ENCODE measurements at places on chromosomes 6 and 20. TPM values are rescaled to one million over a fixed set of nuclear protein-coding genes. Genes with fewer than 3 reads are reported as not detected.
A peak's percentile ranks its signal among the peaks of the same experiment; 100 is the strongest.

- no peak for DNase-seq
These were observed 64.6 kb upstream of the MCM9 start for GRCh38 chr6:118999494-119000040.

GRCh38 chr20:17679941-17680835 lies 1.9 kb downstream of the RRBP1 start:
- no peak for DNase-seq

DNA sequence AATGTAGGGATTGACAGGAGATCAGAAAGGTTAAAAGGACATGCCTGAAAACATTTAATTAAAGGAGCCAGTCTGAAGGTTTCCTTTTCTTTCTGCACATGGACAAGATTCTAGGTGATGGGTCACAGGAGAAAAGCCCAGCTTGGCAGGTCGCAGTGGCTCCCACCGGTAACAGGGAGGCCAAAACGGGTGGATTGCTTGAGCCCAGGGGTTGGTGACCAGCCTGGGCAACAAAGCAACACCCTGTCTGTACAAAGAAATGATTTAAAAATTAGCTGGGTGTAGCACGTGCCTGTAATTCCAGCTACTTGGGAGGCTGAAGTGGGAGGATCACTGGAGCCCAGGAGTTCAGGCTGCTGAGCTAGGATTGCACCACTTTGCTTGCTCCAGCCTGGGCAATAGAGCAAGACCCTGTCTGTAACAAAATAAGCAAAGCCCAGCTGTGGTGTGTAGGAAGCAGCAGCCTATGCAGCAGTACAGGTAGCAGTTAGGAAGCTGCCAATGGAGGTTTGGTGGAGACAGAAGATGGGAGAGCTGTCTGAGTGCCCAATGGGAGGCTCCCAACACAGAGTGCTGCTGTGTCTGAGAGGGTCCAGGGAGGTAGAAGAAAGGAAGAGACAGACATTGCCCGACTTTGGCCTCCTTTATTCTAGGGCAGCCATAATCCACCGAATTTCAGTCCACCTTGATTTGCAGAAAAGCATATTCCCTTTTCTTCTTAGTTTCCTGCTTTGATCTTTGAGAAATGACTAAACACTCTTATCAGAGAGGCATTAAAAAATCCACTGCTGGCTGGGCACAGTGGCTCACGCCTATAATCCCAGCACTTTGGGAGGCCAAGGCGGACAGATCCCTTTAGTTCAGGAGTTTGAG lies 7.1 kb upstream of the AP5S1 start:
- no peak for DNase-seq

GRCh38 chr6:141445928-141446628 lies 686.6 kb upstream of the GJE1 start:
- DNase-seq = no peak

DNA sequence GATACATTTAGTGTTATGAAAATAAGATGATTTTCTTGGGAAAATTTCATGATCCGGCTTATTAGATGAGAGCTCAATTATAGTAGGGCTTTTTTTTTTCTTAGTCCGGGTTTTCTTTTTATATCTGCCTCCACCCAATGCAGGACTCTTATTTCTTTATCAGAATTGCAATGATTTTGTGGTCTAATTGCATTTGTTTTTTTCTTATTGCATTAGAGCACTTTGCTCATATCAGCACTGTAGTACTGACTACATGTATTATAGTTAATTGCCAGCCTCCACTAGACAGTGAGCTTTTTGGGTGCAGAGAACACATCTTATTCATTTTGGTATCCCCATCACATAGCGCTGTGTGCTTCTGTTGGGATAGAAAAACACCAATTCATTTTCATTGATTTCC lies 50.0 kb downstream of the FBXO5 start:
- no peak for DNase-seq

DNA sequence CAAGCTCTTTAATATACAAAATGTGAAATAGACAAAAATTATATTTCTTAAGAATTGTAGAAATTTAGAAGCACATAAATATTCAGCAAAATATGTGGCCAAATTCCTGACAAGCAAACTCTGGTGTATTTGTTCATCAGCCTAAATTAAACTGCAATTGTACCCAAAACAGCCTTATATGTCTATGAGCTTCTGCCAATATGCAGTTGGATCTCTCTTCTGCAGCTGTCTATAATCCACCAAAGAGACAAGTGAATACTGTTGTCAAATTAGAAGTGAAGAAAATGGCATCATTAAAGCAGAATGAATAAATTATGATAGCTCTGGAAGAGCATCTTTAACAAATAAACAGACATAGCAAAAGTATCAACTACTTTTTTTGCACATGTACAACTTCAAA lies 755.7 kb downstream of the GRIK2 start:
- no peak for DNase-seq

DNA sequence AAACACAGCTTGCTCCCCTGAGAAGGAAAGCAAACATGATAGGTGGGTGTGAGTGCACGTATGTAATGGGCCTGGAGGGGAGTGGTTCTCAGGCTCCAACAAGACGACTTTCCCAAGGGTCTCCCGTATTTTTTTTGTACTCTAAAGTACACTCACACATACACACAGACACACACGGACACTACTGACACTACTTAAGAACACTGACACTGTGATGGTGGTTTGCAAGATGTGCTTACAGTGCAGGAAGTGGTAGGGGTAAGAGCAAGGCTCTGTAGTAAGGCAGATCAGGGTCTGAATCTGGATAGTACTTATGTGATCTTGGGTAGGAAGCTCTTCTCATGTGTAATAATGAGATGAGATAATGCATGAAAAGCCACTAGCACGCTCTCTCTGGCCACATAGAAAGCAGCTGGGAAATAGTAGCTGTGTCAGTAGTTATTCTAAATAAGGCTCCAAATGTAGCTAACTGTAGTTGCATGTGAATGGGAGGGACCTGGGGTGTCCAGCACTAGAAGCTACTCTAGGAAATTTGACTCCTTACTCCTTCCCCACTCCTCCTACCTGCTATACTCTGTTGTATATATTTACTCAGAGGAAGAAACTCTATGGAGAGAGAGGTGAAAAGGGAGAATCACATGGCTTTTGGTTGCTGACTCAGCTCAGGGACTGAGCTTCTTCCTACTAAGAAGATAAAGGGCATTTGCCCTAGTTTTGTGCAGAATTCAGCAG lies 8.4 kb upstream of the ZBTB24 start:
- DNase-seq = peak; percentile 29

DNA sequence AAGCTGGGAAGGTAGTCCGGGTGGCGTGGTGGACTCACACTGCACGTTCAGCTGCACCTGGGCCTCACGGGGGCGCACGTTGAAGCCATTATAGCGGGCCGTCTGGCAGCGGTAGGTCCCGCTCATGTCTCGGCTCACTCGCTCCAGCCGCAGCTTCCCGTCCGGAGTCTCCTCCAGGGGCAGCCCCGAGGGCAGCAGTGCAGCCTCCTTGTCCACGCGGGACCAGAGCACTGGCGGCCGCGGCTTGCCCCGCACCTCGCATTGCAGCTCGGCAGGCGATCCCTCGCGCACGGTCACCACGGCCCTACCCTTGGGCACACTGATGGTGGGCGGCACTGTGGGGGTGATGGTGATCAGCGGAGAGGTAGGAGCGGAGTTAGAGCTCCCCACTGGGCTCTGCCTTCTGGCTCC lies 47.6 kb downstream of the MDGA1 start:
- DNase-seq = no peak

GRCh38 chr20:11112832-11113231 lies 439.0 kb upstream of the JAG1 start:
- no peak for DNase-seq

DNA sequence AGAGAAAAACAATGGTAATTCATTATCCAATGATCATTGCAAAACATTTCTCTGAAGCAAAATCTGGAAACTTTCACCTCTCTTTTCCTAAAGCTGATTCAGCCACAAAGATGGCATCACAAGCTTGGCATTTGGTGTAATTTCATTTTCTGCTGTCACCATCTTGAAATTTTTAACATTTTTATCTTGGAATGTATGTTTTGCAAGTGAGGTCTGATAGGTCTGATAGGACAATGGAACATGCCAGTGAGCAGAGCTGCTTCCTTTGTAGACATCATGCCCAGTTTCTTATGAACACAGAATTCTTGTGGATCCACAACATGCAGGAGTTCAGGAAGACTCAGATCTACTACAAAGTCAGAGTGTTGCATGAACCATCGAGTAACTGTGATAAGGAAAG lies 969.6 kb downstream of the EYS start:
- no peak for DNase-seq

- DNase-seq = no peak
These were observed 683.6 kb downstream of the BCKDHB start for GRCh38 chr6:80789912-80790570.

GRCh38 chr6:35435074-35435837 lies 16.9 kb upstream of the FANCE start:
- no peak for DNase-seq

DNA sequence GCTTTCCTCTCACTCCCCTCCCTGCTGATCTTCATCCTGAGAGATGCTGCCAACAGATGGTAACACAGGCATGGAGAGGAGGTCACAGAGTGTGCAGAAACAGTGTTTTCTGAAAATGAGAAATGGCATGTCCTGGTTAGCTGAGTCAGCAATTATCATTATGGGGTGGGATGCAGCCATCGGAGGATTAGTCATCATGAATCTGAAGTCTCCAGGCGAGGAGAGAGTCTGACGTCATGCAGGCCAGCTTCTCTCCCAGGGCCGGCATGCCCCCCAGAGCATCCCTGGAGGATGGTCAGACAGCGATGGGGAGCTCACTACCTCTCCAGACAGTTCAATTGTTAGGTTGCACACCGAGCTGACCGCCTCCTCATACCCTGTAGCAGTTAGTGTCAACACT lies 4.7 kb upstream of the GTSF1L start:
- no peak for DNase-seq

DNA sequence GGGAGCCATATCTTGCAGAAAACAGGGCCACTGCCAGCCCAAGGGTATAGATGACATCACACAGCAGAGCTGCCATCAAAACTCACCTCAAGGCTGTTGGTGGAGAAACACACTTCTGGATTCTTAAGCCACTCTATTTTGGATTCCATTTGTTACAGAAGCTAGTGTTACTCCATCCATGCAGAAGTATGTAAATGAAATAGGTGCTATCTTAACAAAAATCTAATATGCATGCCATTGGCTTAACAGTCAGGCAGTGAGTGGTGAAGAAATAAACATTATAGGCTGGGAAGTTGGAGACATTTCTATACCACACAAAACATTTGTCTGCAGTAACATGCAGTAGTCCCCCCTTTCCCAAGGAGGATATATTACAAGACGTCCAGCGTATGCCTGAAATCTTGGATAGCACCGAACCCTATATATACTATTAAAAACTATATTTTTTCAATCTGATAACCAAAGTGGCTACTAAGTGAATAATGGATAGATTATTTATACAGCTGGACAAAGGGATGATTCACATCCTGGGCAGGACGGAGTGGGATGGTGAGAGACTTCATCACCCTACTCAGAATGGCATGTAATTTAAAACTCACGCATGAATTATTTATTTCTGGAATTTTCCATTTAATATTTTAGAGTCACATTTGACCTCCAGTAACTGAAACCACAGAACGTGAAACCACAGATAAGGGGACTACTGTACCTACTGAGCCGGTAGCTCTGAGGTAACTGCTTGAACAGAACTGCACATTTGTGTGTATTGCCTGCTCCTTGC lies 160.0 kb upstream of the PLN start:
- no peak for DNase-seq

GRCh38 chr6:13012296-13012695 lies 295.7 kb downstream of the PHACTR1 start:
- no peak for DNase-seq

DNA sequence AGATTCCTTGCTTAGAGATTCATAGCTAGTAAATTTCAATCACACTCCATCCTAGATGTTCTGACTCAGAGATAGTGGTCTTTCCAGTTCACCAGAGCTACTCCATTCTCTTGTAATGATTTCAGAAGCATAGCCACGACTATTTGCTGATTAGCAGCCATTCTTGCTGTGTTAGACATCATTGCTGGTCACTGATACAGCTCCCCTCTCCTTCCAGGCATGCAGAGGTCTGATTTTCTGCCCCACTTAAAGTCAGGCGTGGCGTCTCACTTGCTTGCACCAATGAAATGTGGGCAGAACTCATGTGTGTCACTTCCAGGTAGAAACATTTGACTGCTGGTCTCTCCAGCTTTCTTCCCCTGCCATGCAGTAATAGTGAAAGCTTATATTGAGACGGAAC lies 168.9 kb upstream of the JARID2 start:
- no peak for DNase-seq

- DNase-seq = no peak
These were observed 22.7 kb downstream of the TAF11 start for GRCh38 chr6:34865107-34865506.

DNA sequence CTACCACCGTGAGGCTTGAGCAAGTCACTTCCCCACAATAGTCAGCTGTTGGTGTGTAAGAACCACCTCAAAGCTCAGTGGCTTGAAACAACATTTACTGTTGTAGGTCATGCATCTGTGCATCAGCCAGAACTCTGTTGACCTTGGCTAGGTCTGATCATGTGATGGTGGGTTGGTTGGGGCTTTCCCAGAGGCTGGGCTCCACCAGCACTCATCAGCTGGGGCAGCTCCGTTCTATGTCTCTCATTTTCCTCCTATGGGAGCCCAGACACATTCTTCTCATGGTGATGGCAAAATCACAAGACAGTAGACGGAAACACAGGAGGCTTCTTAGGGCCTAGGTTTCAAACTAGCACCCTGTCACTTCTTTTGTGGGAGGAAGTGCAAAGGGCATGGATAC lies 42.8 kb upstream of the PSMF1 start:
- DNase-seq = no peak

DNA sequence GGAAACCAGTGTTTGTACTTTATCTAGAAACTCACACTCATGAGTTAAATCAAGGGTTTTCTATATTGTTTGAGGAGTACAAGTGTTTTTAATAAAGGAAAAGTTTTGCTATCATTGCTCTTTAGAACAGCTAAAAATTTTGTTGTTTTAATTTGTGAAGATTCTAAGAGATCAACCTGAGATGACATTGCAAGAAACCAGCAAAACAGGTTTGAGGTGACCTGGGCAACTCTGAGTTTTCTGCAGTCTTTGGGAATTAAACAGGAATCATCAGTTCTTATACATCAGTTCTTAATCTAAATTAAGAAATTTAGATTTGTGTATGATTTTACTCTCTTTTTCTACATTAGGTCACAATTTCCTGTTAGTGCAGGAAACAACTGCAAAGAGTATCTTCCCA lies 114.5 kb downstream of the JAG1 start:
- DNase-seq = no peak

BLTP3A gene
- total RNA-seq = 17.2 TPM

TTPAL gene
- 22.9 TPM for total RNA-seq

FOXO3 gene
- 8.7 TPM for total RNA-seq

IYD gene
- not detected for total RNA-seq

ZC2HC1B gene
- total RNA-seq = 0.24 TPM

SLC17A9 gene
- total RNA-seq = 7.6 TPM

RIMS1 gene
- not detected for total RNA-seq

PI3 gene
- total RNA-seq = not detected

ORC3 gene
- 38.6 TPM for total RNA-seq

SULF2 gene
- total RNA-seq = 0.66 TPM

SLC22A3 gene
- not detected for total RNA-seq

ITPA gene
- total RNA-seq = 93.3 TPM

LY6G6D gene
- not detected for total RNA-seq

All from activated T-helper 1 cell treated with anti-CD3 and anti-CD28 coated beads, Interleukin-12 subunit alpha, Interleukin-12 subunit beta, Interleukin-2, Interleukin-4 antibody, amounts not matched to agents 30 ng/mL and 10 ng/mL and 1 ng/mL, durations not matched to agents 14 hours and 24 hours and 36 hours (primary cell).